ENCODE measurements at places on chromosomes 7 and 10. TPM values are rescaled to one million over a fixed set of nuclear protein-coding genes. Genes with fewer than 3 reads are reported as not detected.
A peak's percentile ranks its signal among the peaks of the same experiment; 100 is the strongest.

Gene MET
- 158 TPM for total RNA-seq

GRCh38 chr7:12303495-12303894 lies 92.4 kb downstream of the TMEM106B start:
- H3K36me3 ChIP-seq: no peaks in the 10 kb centered on the region
- H3K4me1 ChIP-seq: peaks cover 39% of the 10 kb centered on the region
- no peak overlapping the region for H3K27ac ChIP-seq
- no peak for DNase-seq
- H3K27me3 ChIP-seq: no peaks in the 10 kb centered on the region
- no peak overlapping the region for H3K4me3 ChIP-seq

DNA sequence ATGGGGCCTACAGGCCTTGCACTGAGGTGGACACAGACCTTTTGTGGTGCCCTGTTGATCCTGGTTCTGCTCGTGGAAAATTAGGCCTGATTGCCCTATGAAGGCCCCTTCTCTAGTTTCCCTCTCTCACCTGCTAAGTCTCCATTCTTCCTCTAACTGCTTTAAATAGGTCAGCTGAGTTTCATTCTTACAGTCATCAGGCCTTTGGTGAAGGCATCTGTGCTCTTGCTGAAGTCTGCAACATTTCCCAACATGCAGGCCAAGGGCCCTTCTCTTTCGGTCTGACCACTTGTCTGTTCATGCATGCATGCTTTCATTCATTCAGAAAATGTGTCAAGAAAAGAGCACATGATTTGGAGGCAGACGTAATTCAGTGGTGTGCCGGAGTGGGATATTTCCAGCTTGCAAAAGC lies 244.0 kb downstream of the BUB3 start:
- H3K36me3 ChIP-seq: no peaks in the 10 kb centered on the region
- peaks cover 52% of the 10 kb centered on the region for H3K4me1 ChIP-seq
- no peaks in the 10 kb centered on the region for H3K27me3 ChIP-seq
- peak; percentile 69 for DNase-seq

Gene INA
- not detected for total RNA-seq

DNA sequence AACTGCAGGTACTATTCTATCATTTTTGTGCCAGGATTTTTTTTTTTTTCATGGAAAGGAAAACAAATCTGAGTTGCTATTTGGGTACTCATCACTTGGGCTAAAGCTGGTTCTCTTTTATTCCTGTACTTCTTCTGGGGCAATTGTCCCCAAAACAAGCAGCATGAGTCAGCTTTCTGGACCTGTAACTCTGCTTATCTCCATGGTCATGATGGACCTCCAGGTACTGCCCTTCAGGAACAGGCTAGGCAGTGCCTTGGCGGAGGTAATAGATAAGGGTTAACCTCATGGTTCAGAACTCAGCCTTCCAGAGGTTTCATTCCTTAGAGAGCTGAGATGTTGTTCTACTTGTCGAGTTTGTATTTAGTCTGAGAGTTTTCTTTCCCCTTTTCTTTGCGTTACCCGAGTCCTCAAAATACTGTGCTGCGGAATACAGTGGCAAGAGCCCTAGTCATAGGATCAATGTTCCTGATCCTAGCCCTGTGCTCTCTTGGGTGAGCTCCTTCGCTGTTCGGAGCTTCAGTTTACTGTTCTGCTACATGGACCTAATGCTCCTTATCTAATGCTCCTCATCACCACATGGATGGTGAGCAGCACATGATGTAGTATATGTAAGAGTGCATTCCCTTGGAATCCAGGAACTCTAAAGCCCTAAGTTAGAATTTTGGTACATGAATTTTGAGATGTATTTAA lies 74.6 kb downstream of the LRGUK start:
- H3K4me3 ChIP-seq: no peak overlapping the region
- no peak for DNase-seq
- H3K27me3 ChIP-seq: no peaks in the 10 kb centered on the region
- no peak overlapping the region for H3K27ac ChIP-seq
- no peaks in the 10 kb centered on the region for H3K4me1 ChIP-seq

DNA sequence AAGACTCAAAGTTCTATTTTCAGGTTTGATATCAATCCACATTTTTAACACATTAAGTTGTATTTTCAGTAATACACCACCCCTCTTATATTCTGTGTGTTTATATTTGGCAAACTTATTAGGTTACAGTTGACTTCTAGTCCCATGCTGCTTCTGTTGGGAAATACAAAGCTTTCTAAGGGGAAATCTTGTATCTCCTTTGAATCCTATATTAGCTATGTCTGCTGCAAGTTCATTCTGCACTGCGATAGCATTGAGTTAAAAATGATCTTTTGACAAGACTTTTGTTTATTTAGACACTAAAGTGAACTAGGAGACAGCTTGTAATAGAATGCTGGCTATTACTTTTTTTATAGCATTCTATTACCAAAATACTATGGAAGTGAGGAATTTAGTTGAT lies 625.1 kb upstream of the ANKRD30A start:
- H3K27me3 ChIP-seq: no peaks in the 10 kb centered on the region
- H3K4me3 ChIP-seq: no peak overlapping the region
- H3K36me3 ChIP-seq: no peaks in the 10 kb centered on the region

- DNase-seq: no peak
- H3K27me3 ChIP-seq: no peaks in the 10 kb centered on the region
- no peak overlapping the region for H3K4me3 ChIP-seq
- no peaks in the 10 kb centered on the region for H3K36me3 ChIP-seq
These were observed 293.5 kb upstream of the GALNT17 start for GRCh38 chr7:70838292-70838907.

Gene SPDYE8
- not detected for total RNA-seq

- DNase-seq: no peak
- no peaks in the 10 kb centered on the region for H3K27me3 ChIP-seq
- H3K4me3 ChIP-seq: no peak overlapping the region
- no peaks in the 10 kb centered on the region for H3K36me3 ChIP-seq
- no peak overlapping the region for H3K27ac ChIP-seq
These were observed 28.0 kb downstream of the TTYH3 start for GRCh38 chr7:2659556-2660358.

DNA sequence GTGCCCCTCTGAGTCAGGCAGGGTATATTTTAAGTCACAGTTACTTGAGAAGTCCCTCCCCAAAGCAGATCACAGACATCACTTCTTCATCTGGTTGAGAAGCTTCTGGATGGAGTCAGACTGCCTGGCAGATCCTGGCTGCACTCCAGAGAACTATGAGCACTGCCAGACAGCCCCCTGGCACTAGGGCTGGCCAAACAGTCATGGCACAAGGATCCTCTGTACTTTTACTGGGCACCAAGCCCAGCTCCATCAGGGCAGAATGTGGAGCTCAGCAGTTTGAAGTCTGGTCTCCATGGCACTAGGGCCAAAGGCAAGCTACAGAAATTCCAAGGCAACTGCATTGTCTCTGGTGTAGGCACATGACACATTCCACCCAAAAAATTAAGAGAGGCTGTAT lies 162.1 kb downstream of the NRG3 start:
- no peak for DNase-seq
- H3K4me3 ChIP-seq: no peak overlapping the region
- no peak overlapping the region for H3K27ac ChIP-seq
- no peaks in the 10 kb centered on the region for H3K27me3 ChIP-seq
- no peaks in the 10 kb centered on the region for H3K36me3 ChIP-seq
- no peaks in the 10 kb centered on the region for H3K4me1 ChIP-seq

Gene ZP3
- not detected for total RNA-seq

DNA sequence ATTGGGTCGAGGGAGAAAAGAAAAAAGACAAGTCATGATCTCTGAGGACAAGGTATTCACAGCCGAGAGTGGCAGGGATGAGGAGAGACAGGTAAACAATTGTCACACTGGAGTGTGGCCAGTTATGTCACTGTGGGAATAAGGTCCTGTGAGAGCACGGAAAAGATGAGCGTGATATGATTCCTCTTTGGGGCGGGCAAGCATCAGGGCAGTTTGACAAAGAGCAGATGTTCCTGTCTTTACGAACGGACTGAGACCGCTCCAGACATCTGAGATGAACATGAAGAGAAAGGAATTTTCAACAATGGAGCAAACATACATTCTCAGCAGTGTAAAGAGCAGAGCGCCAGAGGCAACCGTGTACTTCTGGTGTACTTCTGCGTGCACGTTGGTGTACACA lies 278.1 kb downstream of the DPP6 start:
- H3K27ac ChIP-seq: no peak overlapping the region
- no peaks in the 10 kb centered on the region for H3K4me1 ChIP-seq
- H3K36me3 ChIP-seq: no peaks in the 10 kb centered on the region

Gene PRKG1
- not detected for total RNA-seq

Gene ZNF467
- total RNA-seq: not detected

Gene GRID2IP
- not detected for total RNA-seq

Gene ZNF33A
- total RNA-seq: 24.0 TPM

GRCh38 chr10:96625173-96625572 lies 38.4 kb upstream of the TM9SF3 start:
- H3K36me3 ChIP-seq: peaks cover 34% of the 10 kb centered on the region
- H3K27ac ChIP-seq: no peak overlapping the region
- H3K4me1 ChIP-seq: no peaks in the 10 kb centered on the region
- no peaks in the 10 kb centered on the region for H3K27me3 ChIP-seq
- no peak for DNase-seq
- H3K4me3 ChIP-seq: no peak overlapping the region

GRCh38 chr7:1024876-1025742 lies 19.2 kb upstream of the GPR146 start:
- H3K27me3 ChIP-seq: no peaks in the 10 kb centered on the region
- DNase-seq: no peak
- peak overlapping the region; percentile 62 for H3K4me3 ChIP-seq
- H3K4me1 ChIP-seq: peaks cover 60% of the 10 kb centered on the region
- H3K36me3 ChIP-seq: no peaks in the 10 kb centered on the region

Gene EEPD1
- 63.5 TPM for total RNA-seq

GRCh38 chr10:62541811-62542210 lies 167.6 kb downstream of the ZNF365 start:
- H3K36me3 ChIP-seq: no peaks in the 10 kb centered on the region
- H3K27me3 ChIP-seq: no peaks in the 10 kb centered on the region
- H3K27ac ChIP-seq: no peak overlapping the region
- H3K4me3 ChIP-seq: no peak overlapping the region
- DNase-seq: no peak

DNA sequence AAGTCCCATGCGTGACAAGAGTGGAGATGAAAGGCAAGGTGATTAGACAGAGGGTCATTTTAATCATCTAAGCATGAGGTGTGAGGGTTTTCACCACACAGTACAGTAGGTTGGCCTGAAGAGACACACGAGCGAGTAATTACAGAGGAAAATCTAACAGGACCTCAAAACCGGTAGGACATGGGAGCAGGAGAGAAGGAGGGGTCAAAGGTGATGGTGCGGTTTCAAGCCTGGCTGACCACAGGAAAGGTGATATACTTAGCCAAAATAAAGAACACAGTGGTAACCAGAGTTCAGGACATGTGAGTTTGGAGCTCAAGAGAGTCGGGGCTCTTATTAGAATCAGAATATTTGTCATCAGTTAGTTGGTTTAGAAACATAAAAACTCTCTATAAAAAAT lies 20.0 kb downstream of the GLI3 start:
- no peaks in the 10 kb centered on the region for H3K4me1 ChIP-seq
- H3K4me3 ChIP-seq: no peak overlapping the region
- no peaks in the 10 kb centered on the region for H3K36me3 ChIP-seq
- H3K27me3 ChIP-seq: no peaks in the 10 kb centered on the region
- no peak overlapping the region for H3K27ac ChIP-seq

DNA sequence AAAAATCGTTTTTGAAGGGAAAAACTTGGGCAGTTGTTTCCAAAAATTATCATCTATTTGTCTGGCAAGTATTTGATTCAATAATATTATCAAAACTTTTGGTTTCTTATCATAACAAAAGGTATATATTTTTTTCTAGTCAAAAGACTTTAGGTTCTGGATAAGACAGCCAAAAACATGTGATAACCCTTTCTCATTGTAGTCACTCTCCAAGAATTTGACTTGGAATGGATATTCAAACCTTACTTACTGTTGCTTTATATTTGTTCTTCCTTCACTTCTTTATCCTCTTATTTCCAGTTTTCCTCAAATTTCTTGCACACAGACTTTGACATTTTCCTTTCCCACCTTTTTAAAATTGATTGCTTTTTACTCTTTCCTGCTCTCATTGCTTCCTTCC lies 140.9 kb upstream of the FAM3C start:
- no peaks in the 10 kb centered on the region for H3K27me3 ChIP-seq
- no peaks in the 10 kb centered on the region for H3K36me3 ChIP-seq
- no peak overlapping the region for H3K27ac ChIP-seq
- H3K4me3 ChIP-seq: no peak overlapping the region
- no peak for DNase-seq

DNA sequence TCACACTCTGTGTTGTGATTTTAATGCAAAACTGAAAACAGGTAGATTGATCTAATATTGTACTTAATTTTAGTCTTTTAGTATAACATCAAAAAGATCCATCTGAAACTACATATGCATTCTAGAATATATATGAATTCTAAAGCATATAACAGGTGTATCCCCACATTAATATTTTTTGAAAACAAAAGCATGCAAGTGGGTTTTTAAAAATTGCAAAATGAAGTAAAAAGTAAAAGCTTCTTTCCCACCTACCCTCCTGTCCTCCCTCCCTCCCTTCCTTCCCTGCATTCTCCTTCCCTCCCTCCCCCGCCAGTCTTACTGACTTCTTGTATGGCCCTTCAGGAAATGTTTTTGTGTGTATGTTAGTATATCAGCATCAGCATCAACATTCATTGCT lies 14.6 kb upstream of the STMP1 start:
- DNase-seq: no peak
- peaks cover 29% of the 10 kb centered on the region for H3K36me3 ChIP-seq
- no peak overlapping the region for H3K27ac ChIP-seq

Gene CALML3
- total RNA-seq: not detected

Gene PNLIPRP3
- not detected for total RNA-seq

Gene CPA4
- not detected for total RNA-seq

Gene SLC13A4
- not detected for total RNA-seq

DNA sequence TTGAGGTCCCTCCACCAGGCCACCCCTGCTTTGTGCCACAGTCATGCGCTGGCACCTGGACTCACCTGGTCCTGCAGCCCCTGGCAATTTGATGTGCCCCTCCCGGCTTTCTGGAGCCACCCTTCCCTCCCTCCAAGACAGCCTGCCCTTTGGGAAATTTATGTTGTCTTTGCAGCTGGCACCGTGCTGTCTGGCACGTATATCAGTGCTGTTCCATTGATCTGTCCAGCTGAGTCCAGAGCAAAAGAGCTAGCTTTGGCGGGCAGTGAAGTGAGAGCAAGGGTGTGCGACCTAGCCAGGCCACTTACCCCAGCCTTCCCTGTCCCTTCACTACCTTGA lies 5.7 kb downstream of the RARRES2 start:
- H3K27ac ChIP-seq: no peak overlapping the region
- H3K36me3 ChIP-seq: no peaks in the 10 kb centered on the region
- H3K27me3 ChIP-seq: no peaks in the 10 kb centered on the region
- H3K4me3 ChIP-seq: no peak overlapping the region

Gene MXI1
- 19.8 TPM for total RNA-seq

Gene PPP1R17
- 7.9 TPM for total RNA-seq

Gene MMD2
- not detected for total RNA-seq

GRCh38 chr10:82392533-82392932 lies 517.5 kb downstream of the NRG3 start:
- H3K36me3 ChIP-seq: no peaks in the 10 kb centered on the region
- no peaks in the 10 kb centered on the region for H3K4me1 ChIP-seq
- no peak overlapping the region for H3K4me3 ChIP-seq
- DNase-seq: no peak
- H3K27me3 ChIP-seq: no peaks in the 10 kb centered on the region
- no peak overlapping the region for H3K27ac ChIP-seq

Gene CD36
- total RNA-seq: not detected

Gene LBX1
- not detected for total RNA-seq

GRCh38 chr7:82164813-82165212 lies 278.8 kb downstream of the CACNA2D1 start:
- H3K4me3 ChIP-seq: no peak overlapping the region
- H3K27me3 ChIP-seq: no peaks in the 10 kb centered on the region
- no peak for DNase-seq
- H3K4me1 ChIP-seq: no peaks in the 10 kb centered on the region
- no peaks in the 10 kb centered on the region for H3K36me3 ChIP-seq
